ENCODE measurements at places on chromosomes 3 and 15.

DNA sequence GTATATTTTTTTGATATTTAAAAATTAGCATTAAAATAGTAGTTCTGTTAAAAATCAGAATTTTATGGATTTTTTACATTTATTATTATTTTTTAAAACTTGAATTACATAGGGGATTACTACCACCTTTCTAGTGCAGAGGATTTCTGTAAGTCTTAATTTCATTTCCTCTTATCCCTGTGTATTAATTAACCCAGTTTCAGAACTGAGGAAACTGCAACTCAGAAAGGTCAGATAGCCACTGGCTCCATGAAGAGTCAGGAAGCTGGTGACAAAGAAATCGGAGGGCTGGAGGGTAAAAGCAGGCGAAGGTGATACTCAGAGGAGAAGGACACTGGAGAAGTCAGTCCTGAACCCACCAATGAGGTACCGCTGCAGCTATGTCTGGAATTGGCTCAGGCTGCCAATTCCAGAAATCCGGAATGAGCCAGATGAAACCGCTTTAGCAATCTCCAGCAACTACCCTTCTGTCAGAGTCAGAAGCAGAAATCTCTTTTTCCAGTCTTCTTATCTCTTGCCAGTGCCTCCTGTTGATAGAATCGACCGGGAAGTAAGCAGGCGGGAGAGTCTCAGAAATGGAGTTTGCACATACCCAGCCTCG lies 308.5 kb downstream of the SV2B start:
- DNase-seq: no peak

DNA sequence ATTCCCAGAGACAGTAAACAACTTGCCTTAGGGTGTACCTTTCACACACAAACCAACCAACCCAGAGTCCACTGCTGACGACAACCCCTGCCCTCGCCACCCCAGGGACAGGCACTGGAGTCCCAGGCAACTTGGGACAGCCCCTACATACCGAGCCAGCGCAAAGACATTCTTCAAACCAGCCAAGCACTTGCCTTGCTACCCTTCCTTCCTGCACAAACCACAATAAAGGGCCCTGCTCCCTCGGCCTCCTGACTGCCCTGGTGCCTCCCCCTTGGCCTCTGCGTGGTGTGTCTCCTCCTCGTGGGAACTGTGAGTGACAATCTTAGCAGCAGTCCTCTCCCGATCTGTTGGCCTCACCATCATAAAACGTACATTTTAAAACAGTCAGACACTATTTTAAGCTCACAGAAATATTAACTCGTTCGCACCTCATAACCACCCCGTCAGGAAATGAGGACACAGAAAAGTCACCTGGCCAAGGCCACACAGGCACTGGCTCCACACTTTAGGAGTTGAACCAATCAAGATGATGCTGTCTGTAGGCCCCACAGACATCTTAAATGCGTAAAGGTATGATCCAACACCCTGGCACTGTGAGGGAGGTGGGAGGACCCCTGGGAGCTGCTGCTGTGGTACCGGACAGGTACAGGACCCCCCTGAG lies 113.8 kb downstream of the ADCY5 start:
- no peak for DNase-seq

DNA sequence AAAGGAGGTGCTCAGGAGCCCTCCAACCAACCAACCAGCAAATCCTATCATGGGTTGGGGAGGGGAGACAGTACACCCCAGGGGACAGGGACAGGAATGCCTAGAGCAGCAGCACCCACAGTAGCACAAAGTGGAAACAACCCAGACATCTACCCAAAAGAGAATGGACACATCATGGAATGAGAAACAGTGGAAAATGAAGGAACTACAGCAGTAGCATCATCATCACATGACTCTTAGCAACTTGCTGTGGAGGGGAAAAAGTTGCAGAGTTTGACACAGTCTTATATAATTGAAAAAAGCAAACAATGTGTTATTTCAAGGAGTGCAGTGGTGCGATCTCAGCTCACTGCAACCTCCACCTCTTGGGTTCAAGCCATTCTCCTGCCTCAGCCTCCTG lies 11.0 kb downstream of the C3orf22 start:
- no peak for DNase-seq

GRCh38 chr3:126126811-126127431 lies 43.0 kb upstream of the SLC41A3 start:
- DNase-seq: no peak

DNA sequence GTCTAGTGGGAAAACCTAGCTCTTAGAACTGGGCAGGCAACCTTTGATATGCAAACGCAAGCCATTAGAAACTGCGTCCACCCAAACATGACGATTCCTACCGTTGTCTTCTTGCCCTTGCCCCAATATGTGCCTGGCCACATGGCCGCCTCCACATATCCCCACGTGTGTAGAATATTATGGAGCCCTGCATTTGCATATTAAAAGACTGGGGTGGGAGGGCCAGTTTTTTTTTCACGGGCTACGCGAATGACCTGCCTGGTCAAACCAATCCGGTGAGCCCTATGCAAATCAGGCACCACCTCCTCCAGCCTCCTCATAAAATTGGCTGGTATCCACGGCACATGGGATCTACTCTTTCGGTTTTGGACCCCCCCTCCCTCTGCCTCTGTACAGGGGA lies 381.0 kb upstream of the RGMA start:
- DNase-seq: no peak

DNA sequence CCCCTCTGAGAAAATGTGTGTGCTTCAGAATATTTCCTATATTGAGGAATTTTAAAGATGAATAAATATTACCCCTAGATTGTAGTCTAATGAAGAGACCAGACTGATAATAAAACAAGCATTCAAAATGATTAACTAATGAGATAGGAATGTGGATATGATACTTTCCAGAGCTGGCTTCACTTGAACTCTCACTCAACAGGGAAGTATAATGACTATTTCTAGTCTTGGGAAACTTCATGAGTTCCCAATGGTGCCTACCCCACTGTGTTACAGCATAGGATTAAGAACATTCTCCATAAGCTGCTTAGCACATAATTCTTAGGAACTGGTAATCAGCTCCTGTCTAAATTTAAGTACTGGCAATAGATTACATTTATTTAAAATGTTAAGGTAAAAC lies 261.5 kb upstream of the ZNF385D start:
- no peak for DNase-seq

DNA sequence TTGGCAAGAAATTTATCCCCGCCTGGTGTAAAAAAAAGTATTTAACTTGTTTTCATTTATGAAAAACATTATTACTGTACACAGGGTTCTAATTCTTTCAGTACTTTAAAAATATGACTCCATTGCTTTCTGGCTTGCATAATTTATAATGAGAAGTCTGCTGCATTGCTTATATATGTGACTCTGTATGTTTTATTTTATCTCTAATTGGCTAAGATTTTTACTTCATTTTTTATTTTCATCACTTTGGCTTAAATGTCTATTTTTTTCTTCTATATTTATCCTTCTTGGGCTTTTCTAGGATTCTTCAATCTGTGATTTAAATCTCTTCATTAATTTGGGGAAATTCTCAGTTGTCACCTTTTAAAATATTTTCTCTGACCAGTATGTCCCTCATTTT lies 636.6 kb upstream of the NR2F2 start:
- DNase-seq: no peak

- no peak for DNase-seq
Measured at GRCh38 chr15:48516121-48516520, 129.4 kb downstream of the FBN1 start.

GRCh38 chr15:86041399-86041798 lies 38.3 kb upstream of the AGBL1 start:
- DNase-seq: no peak

DNA sequence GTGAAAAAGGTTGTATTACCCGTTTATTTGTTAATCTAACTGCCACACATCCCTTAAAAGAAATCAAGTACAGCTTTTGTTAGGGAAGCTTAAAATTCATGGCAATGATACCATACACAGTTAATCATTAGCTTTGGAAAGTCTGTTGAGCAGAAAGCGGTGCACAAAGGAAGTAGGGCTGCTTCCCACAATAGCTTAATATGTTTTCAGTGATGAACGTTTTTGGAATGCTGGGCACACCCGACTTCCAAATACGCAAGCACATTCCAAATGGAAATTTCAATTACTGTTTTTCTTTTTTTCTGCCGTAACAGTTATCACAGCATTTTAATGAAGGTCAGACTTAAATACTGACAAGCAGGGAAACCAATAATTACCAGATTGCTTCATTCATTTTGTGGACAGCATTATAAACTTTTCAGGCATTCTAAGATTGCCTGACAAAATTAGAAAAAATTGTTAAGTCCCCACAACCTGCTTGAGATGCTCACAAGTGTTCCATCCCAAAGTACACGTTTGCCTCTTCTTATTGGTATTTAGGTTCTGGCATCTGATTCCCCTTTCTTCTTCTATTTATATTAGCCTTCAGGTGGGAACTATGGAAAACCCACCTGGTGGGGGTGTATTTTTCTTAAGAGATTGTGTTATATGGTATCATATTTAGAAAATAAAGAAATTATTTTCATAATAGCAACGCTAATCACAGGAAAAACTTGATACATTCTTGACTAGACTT lies 1.1 kb upstream of the ECT2 start:
- no peak for DNase-seq

DNA sequence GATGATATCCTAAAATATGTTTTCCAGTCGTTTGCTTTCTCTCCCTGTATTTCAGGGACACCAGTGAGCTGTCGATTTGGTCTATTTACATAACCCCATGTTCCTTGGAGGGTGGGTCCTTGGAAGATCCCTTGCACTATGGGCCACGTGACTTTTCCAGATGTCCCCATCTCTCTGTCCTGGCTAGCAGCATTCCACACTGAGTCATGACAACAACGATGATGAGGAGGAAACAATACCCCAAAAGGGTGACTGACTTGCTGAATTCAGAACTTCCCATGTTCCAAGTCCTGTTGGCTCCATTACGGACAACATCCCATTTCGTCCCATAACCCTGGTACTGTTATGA lies 134.3 kb downstream of the NSMCE3 start:
- DNase-seq: no peak

DNA sequence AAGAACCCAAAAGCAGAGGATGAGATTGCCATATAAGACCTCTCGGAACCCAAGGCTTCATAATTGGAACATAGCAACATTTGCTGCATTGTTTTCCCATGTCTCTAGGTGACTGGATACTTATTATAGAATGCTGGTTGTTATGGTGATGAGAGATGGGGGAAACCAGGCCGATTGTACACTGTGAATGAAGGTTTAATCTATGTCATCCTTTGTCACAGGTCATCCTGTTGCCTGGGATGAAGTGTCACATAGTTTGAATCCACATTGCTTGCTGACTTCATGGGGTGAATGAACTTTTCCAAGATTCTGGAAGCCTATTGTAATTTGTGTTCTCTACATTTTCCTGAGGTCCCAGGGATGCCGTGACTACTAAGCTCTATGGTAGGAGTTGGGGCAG lies 41.8 kb downstream of the CLEC3B start:
- no peak for DNase-seq

DNA sequence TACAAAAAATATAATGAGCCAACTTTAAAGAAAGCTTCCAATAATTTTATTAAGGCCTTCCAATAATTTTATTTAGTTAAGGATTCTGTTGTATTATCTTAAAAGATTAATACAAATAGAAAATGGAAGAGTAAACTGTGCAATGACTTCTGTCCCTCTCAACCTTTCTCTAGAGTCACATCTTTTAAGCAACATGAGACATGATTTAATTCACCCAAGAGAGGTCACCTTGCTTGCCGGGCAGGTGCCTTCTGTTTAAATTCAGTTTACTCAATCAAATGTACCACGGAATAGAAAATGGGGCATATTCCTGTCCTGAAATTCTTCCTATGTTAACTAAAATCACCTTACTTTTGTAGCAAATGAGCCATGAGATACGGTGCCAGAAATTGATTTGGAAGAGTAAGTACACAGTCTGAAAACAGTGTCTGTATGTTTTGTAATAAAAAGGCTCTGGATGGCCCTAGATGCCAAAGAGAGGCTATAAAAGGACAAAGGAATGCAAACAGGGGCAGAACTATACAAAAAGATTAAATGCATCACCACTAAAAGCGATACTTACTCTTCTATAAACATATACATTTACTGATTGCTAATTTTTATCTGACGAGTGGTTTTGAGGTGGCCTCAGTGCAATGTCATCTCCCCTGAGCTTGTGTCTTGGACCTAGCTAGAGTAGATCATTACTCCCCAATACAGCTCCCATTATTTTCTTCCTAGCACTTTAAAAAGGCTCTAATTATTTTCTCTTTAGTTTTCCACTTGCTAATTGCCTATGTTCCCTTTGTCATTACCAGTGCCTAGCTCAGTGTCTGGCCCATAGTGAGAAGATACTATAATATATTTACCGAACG lies 134.0 kb downstream of the FHIT start:
- DNase-seq: no peak

GRCh38 chr3:188365988-188366698 lies 212.2 kb downstream of the LPP start:
- DNase-seq: no peak

DNA sequence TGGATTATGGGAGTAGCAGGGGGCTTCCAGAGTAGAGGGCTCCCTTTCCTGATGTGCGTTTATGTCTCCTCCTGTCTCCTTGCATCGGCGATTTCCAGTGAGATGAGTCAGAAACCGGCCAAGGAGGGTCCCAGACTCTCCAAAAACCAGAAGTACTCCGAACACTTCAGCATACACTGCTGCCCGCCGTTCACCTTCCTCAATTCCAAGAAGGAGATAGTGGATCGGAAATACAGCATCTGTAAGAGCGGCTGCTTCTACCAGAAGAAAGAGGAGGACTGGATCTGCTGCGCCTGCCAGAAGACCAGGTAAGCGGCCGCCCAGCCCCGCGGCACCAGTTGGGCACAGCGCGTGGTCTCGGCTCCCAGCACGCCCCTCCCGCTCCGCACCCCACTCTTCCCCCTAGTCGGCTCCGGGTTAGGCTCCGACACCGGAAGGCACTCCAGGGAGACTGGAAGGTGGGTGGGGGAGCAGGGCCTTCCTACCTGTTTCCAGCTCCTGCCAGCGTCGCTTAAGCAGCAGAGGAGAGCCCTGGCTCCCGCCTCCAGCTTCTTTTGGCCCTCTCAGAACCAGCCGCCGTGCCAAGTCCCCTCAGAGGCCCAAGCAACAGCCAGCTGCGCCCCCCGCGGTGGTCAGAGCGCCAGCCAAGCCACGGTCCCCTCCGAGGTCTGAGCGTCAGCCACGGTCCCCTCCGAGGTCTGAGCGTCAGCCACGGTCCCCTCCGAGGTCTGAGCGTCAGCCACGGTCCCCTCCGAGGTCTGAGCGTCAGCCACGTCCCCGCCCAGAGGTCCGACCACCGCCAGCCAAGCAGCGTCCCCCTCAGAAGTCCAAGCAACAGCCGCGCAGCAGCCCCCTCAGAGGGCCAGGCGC lies 34.7 kb downstream of the MOBP start:
- DNase-seq: no peak

DNA sequence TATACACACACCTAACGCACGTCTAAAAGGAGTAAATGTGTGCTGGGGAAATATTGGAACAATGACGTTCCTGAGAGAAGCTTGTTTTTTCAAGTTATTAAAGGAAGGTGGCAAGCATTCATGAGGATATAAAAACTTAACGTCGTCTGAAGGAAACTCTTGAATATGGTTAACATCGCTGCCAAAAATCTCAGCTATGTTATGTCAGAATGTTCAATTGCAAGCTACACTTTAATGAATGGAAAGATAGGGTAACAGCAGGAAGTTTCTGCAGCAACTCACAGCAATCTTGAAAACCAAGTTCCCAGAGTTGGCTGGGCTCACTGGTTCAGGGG lies 54.3 kb upstream of the MEF2A start:
- DNase-seq: no peak

- no peak for DNase-seq
Measured at GRCh38 chr15:69591905-69592508, 139.4 kb downstream of the RPLP1 start.

All from GOT3 (cell line).